ENCODE measurements at places on chromosomes 6 and 20.

DNA sequence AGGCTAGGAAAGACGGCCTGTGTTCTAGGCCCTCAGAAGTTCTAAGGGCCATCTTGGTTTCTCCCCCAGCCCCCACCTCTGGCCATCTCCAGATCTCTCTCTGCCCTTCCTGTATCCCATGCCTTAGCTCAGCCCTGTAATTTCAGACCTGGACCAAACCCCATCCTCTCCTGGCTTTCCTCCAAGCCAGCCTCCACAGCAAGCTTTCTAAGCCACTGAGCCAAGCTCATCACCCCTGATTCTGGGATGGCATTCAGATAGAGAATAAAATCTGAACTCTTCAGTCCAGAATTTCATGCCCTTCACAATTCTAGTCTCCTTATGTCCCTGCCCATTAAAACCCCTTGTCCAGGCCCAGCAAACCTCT lies 18.9 kb upstream of the CCM2L start:
- no peak for DNase-seq

GRCh38 chr6:15586503-15586902 lies 76.3 kb downstream of the DTNBP1 start:
- DNase-seq, result no peak

DNA sequence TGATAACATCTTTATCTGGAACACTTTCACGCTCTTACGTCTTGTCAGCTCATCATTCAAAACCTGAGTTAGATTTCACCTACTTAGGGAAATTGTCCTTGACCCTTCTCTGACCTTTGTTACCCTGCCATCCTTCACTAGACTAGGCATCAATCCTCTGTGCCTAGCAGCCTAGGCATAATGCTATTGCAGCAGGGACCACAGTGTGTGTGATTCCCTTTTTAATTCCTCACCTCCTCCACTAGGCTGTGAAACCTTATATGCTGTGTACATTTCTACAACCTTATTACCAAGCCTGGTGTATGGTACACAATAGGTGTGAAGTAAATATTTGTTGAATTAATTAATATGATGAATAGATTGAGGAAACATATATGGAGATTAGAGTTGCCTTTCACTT lies 66.7 kb upstream of the DEFB112 start:
- no peak for DNase-seq

- DNase-seq, result no peak
Measured at GRCh38 chr6:129895692-129896091, 34.6 kb upstream of the TMEM244 start.

DNA sequence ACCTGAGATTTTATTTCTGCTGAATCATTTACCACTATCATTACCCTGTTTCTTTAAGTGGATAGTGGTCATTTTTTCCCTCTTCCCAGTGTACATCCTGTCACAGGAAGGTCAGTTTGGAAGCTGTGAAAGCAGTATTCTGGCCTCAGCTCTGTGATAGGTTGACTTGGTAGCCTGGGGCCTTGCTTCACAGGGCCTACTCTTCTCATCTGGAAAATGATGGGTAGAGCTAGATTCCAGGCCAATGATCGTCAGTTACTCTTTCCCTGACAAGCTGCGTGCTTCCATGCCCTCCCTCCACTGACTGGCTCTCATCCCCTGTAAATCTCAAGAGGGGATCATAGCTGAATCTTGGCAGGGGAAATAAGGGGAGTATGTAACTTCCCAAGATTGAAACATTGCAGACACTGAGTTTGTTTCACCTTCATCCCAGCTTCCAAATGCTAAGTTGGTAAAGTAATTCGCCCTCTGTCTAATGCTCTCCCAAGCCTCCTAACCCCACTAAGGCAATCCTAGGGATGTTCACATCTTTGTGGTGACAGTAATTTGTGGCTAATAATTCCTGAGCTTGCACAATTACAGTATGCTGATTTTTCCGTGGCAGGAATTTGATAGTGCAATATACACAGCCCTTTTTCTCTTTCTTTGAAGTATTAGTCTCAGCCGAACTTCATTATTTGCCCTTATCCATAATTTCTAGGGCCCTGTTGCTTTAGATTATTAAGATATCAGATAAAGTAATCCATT lies 51.2 kb downstream of the VAPB start:
- DNase-seq, result no peak

DNA sequence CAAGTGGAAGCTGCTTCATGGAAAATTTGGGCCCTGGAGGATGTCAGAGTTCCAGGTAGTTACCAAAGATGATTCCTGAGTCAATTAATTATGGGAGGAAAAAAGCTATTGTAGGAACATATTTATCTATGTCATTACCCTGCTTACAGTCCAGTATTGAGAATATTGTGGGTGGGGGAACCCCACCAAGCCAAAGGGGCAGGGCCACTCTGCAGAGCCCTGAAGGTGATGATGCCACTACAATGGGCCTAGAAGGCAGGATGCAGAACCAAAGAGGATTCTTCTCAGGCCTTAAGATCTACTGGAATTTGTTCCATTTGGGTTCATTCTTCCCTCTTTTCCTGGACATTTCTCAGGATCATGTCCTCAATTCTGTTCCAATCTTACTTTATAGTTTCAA lies 375.2 kb upstream of the MARCKS start:
- no peak for DNase-seq

DNA sequence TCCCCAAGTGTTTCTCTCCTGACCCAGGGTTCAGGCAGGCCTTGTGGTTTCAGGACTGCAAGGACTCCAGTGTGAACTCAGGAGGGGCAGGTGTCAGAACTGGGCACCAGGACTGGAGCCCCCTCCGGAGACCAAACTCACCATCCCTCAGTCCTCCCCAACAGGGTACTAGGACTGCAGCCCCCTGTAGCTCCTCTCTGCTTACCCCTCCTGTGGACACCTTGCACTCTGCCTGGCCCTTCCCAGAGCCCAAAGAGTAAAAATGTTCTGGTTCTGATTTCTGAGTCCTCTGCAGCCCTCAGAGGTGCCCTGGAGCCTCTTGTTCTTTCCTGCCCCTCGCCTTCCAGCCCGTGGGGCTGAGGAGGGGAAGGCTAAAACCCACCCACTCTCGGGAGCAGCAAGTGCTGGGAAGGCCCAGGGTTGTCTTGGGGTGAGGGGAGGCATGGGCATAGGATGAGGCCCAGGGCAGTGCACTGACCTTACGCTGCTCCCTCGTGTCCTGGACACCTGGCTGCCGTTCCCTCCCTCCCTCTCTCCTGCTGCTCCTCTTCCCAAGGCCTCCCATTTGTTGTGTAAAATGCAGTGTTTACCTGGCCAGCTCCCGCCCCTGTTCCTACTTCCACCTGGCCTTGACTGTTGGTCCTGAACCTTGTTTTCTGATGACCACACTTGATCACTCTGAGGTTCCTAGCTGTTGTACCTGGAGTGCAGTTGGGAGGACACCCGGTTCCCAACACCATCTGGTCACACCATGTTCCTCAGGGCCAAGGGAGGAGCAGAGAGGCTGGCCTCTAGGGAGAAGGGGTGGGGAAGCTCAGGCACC lies 9.9 kb downstream of the CNPY3 start:
- no peak for DNase-seq

GRCh38 chr6:149567945-149568585 lies 1.9 kb downstream of the GINM1 start:
- no peak for DNase-seq

DNA sequence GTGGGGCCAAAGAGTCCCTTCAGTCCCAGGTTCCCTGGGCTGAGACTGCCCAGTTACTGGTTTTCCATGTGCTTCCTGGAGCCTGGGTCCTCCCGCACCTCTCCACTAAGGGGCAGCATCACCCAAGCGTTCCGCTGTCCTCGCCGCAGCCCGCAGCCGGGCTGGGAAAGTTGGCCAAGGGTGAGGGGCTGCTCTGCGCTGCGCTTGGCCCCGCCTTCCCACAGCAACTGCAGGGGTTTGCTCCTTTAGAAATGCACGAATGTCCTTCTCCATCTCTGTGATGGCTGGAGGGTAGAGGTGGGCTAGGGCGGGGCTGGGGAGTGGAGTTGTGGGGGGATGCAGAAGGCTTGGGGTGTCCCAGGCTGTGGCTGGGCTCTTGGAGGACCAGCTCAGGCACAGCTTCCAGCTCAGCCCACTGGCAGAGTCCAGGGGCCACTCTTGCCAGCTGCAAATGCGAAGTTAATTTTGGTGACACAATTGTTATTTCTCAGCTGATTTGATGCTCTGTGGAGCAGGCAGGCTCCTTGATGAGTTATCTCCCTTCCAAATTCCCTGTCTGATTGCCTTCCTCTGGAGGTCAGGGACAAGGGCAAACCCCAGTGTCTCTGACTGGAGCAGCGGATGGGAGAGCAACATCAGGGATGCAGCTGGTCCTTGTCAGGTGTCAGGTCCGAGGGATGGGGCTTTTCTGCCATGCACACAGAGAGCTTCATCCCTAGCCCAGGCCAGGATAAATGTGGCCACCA lies 63.2 kb downstream of the NOL4L start:
- DNase-seq, result no peak

DNA sequence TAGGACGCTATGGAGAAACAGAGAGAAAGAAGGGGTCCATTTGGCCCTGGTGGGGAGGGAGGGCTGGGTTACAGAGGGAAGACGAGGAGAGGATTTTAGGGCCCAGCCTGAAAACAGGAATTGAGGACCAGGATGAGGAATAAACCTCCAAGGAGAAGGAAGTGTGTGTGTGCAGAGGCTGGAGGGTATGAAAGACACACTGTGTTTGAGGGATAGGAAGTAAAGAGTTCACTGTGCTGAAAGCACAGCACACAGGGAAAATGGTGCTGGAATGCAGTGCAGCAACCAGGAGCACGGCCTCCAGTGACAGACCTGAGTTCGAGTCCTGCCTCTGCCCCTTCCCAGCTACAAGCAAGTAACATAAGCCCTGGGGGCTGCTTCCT lies 7.8 kb downstream of the MBOAT1 start:
- DNase-seq, result no peak

DNA sequence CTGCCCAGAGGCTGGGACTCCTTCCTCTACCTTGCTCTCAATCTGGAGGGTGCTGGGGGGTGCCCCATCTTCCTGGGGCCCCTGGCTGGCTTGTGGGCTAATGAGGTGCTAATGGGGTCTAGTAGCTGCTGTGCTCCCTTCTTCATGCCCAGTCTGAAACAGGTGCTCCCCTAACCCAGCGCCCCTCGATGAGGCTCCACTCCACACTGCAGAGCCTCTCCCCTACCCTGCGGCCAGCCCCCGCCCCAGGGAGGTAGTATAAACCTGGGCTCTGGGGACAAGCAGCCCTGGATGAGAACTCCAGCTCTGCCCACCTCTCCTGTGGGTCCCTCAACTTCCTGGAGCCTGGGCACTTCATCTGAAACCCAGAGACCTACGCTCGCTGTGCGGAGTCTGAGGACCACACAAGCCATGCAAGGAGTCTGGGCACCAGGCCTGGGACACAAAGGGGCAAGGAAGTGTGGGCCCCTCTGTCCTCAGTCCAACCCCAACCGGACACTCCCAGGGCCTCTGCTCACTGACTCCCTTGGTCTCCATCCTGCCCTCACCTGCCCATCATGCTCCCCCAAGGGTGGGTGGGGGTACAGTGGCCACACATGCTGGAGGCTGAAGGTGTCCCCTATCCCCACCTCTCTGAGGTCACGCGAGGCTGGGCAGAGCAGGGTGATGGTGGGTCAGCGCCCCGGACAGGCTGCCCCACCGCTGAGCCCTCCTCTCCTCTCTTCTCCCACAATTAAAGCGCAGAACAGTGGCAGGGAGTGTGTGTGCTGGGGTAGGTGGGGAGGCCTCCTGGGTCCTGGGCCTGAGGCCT lies 6.1 kb downstream of the RPL10A start:
- DNase-seq, result no peak
